NAMALWA (cell line): ENCODE measurements at places on chromosomes 6 and 20.

DNA sequence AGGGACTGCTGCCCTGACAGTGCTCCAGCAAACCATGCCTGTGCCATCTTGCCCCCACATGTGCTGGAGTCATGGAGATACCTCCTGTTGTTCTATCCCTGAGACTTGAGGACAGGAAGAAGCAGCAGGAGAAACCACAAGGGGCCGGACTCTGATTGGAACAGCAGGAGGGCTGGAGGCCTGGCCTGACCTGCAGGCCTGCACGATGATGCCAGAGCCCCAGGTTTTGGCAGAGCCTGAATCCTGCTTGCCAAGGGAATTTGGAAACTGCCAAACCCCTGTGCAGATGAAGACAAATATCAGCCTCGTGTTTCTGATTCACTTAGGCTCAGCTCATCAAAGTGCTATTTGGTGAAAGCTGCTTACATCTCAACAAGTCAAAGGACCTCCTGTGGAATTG, 177.6 kb downstream of the MAFB start:
- DNase-seq = no peak

GRCh38 chr6:14059791-14060436, 57.7 kb upstream of the CD83 start:
- DNase-seq = no peak

- DNase-seq = no peak
Observed at GRCh38 chr6:68689910-68690309, 54.8 kb downstream of the ADGRB3 start.

- peak; percentile 61 for DNase-seq
Observed at GRCh38 chr6:158649289-158650143, at the start of gene SYTL3. Gene SYTL3, plus strand, starts transcription at chr6:158650054. Its CDS starts 13,215 bp downstream, at chr6:158663269.

GRCh38 chr6:118774581-118774980, 119.4 kb upstream of the ASF1A start:
- DNase-seq = no peak

GRCh38 chr6:90083891-90084290, 189.6 kb downstream of the GJA10 start:
- DNase-seq = peak; percentile 67

DNA sequence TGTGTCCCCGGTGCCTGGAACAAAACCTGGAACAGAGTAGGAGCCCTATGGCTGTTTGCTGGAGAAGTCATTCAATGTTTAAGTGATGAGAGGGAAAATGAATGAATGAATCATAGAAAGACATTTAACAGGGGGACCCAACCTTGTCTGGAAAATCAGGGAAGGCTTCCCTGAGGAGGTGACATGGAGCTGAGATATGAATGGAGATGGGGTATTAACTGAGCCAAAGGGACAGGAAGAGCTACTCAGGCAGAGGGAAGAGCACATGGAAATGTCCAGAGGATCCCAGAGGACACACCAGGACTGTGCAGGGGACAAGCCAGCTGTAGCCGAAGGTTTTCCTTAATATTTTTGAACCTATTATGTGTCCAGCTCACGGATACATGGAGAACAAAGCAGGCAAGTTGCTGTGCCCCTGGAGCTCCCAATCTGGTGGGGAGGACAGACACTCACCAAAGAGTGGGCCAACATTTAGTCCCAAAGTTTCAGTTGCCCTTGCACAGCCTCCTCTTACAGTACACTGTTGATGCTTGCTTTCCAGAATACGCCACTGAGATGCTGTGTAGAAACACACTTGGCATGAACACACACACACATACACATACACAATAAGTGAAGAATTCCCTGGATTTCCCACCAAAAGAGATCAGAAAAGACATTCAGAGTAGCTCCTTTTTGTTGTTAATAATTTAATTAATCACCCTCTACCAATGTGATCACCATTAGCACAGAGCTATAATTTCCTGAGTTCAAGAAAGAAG, 77.0 kb upstream of the PTPN1 start:
- DNase-seq = no peak

- DNase-seq = no peak
Observed at GRCh38 chr20:39109933-39110818, 148.0 kb downstream of the DHX35 start.

DNA sequence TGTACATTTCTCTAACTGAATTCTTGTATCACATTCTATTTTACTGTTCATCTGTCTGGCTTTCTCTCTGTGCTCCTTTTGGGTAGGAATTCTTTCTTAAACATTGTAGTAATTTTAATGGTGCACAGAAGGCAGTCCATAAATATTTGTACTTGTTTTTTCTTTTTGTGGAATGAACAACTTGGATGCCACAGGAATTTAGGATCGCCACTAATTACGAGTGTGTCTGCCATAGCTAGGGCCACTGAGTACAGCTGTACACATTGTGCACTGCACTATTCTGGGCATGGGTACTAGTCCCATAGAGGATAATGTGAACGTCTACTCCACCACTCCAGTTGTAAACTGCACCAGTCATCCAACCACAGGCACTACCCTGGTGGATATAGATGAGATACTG, 39.3 kb upstream of the TMEM200A start:
- DNase-seq = no peak

GRCh38 chr6:116096979-116097816, 3.5 kb upstream of the NT5DC1 start:
- DNase-seq = peak; percentile 35

DNA sequence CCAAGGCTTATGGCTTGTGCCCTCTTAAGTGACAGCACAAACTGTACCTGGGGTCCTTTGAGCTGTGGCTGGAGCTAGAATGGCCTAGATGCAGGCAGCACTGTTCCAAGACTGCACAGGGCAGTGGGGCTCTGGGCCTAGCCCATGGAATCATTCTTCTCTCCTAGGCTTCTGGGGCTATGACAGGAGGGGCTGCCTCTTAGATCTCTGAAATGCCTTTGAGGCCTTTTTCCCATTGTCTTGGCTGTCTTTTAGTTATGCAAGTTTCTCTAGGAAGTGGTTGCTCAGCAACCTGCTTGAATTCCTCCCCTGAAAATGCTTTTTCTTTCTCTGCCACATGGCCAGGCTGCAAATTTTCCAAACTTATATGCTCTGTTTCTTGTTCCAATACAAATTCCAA, 183.4 kb downstream of the WDR27 start:
- DNase-seq = no peak

GRCh38 chr6:52576054-52576391, 837 bp downstream of the TRAM2 start:
- no peak for DNase-seq

GRCh38 chr20:7463290-7463689, 477.0 kb downstream of the HAO1 start:
- no peak for DNase-seq

DNA sequence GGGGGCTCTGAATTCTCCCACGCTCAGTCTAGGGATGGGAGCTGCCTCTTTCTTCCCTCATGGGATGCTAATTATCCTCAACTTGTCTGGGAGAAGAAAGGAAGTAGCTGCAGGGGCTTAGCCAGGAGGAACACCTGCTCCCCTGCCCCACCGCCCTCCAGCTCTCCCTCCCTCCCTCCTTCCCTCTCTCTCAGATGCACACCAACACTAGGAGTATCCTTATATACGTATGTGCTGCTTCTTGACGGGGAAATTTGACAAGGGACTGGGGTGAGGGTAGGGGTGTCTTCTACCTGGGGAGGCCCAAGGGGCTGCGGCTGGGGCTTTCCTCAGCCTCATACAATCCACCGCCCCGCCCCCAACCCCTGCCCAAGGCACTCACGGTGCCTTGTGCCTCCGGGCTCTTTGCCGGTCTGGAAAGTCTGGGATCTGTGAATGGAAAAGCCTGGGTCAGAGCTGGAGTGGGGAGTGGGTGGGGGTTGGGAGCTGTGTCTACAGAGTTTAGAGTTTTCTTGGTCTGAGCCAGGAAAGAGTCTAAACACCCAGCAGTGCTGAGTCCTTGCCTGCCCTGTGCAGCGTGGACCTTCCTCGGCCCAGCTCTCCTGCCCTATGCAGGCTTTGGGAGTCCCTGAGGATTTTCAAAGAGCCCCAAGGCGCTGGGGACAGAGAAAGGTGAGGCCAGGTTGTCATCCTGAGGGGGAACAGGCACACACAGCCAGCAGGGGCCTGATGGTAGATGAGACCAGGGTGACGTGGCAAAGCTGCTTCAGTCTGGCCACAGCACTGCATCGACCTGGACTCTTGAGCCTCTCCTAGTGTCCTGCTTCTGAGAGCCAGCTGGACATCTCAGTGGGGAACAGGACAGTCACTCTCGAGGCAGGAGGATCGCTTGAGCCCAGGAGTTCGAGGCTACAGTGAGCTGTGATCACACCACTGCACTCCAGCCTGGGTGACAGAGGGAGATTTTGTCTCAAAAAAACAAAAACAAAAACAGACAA, 29.3 kb upstream of the EMILIN3 start:
- DNase-seq = no peak

DNA sequence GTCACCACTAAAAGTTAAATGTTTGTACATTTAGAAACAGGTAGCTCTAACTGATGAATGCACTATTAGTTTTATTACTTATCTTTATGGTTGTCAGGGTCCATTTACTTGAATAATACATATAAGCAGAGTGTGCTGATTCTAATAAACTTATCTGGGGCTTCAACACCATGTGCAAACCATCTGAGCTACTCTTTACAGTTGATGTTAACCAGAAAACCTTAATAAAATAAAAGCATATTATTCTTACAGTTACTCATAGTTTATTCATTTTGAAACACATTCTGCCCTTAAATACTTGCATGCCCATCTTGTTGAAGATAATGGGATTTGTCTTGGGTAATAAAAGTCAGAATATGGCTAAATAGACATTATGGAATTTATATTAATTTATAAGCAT, 1042.2 kb downstream of the EPHA7 start:
- no peak for DNase-seq

- peak; percentile 69 for DNase-seq
Observed at GRCh38 chr6:34468378-34468892, 2.6 kb downstream of the PACSIN1 start.

DNA sequence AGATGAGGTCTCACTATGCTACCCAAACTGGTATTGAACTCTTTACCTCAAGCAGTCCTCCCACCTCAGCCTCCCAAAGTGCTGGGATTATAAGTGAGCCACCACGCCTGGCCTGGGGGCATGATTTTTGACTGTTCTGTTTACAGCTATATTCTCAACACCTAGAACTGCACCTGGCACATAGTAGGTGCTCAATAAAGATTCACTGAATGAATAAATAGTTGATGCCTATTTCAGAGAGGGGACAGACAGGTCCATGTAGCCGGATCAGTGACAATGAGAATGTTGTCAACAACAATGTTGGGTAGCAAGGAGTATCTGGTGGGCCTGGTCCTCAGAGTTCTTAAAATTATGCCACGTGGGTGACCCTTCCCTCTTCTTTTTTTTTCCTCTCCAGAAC, 8.9 kb downstream of the TRAF3IP2 start:
- no peak for DNase-seq

- no peak for DNase-seq
Observed at GRCh38 chr20:25345721-25346120, 44.9 kb downstream of the ABHD12 start.

- DNase-seq = no peak
Observed at GRCh38 chr20:47982574-47983360, 197.5 kb upstream of the SULF2 start.

DNA sequence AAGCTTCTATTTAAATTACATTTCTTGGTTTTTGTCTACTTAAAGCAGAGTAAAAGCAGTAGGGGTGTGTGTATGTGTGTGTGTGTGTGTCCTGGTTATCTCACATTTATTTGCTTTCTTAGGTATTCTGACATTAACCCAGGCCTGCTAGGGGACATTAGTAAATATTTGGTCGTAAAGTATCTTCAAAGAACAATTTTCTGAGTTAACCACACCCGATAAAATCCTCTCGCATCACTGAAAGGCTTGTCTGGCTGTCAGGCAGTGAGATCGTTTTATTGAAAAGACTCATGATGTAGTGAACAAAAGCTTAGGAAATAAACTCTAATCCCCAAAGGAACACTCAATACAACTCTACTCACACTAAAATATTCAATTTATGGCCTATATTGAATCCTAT, 77.9 kb downstream of the ZNF217 start:
- no peak for DNase-seq

DNA sequence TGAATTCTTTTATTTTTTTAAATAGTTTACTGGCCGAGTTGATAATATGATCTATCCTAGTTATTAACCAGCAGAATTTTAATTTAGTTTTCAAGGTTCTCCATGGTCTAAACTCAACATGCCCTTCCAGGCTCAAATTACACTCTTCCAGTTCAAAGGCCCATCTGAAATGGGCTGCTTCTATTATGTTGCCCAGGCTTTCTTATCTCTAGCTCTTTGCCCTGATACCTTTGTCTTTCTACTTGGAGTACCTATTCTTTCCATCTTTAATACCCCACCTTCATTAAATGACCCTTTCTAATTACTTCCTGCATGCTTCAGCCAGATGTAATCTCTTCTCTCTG, 541.2 kb upstream of the FLRT3 start:
- DNase-seq = no peak

DNA sequence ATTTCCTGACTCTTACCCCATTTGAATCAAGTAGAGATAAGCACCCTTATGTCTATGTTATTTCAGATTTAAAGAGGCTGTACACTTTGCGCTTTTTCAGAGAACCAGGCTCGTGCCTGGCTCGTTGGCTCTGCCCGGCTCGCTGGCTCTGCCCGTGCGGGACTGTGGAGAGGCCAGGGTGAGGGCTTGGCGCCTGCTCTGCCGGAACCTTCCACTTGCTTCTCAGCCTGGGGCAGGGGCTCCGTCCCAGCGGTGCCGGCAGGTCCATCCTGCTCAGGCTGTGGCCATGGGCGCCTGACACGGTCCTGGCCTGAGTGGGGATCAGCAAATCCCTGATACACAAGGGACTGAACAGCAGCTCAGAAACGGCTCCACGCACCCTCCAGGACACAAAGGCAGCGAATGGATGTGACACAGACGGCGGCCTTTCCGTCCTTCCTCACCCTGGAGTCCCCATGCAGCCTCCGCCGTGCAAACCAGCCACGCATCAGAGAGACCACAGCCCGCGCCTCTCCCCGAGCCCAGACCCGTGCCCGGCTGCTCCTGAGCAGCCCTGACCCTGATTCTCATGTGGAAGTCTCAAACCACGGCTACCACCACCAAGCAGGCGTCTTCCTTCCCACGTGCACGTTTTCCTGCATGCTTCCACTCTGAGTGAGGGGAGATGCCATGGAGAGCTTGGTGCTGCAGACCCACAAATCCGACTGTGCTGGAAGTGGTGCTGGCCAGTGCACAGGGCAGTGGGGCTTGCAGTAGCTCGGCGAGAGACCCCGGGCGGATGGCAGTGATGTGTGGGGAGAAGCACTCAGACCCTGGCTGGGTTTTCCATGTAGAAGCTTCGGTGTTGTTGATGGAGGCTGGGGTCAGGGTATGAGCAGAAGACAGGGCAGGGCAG, 233.9 kb downstream of the ERMARD start:
- DNase-seq = no peak

DNA sequence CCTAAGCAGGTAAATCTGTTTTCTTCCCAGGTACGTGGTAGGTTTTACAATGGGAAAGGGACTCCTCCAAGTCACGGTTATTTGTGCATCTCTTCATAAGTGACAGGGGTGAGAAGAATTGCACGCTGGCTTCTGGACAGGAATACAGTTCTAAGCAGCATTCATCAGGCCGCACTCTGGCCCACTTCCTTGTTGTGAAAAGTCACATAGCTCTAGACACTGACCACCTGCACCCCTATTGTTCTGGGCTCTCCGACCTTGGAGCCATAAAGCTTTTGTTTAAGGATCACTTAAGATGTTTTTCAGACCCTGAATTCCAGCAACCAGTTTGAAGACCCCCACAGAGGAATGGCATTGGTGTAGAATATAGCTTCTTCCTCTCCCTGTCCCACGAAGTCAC, 31.4 kb downstream of the RAMACL start:
- no peak for DNase-seq

- no peak for DNase-seq
Observed at GRCh38 chr6:1170794-1171193, 141.1 kb upstream of the FOXQ1 start.
